ENCODE measurements at places on chromosomes 6 and 20. TPM values are rescaled to one million over a fixed set of nuclear protein-coding genes. Genes with fewer than 3 reads are reported as not detected.

GRCh38 chr6:136544326-136544725 is 5.9 kb downstream of the MAP7 start:
- no peak for DNase-seq
- peaks cover 4% of the 10 kb centered on the region for H3K4me1 ChIP-seq
- no peak overlapping the region for H3K27ac ChIP-seq
- peaks cover 39% of the 10 kb centered on the region for H3K27me3 ChIP-seq

GRCh38 chr6:72421387-72421786 is 200.5 kb upstream of the KCNQ5 start:
- peaks cover 6% of the 10 kb centered on the region for H3K27me3 ChIP-seq
- no peaks in the 10 kb centered on the region for H3K4me1 ChIP-seq
- DNase-seq = no peak
- no peaks in the 10 kb centered on the region for H3K36me3 ChIP-seq

MEP1A gene
- not detected for total RNA-seq

INSM1 gene
- total RNA-seq = 4.1 TPM

KCNS1 gene
- total RNA-seq = 0.23 TPM

GSTA3 gene
- not detected for total RNA-seq

Data from activated T-cell treated with anti-CD3 and anti-CD28 coated beads, Interleukin-2, amount 50 U/mL, for 72 hours (primary cell).